ENCODE measurements at places on chromosomes 11 and 22. TPM values are rescaled to one million over a fixed set of nuclear protein-coding genes. Genes with fewer than 3 reads are reported as not detected.

DNA sequence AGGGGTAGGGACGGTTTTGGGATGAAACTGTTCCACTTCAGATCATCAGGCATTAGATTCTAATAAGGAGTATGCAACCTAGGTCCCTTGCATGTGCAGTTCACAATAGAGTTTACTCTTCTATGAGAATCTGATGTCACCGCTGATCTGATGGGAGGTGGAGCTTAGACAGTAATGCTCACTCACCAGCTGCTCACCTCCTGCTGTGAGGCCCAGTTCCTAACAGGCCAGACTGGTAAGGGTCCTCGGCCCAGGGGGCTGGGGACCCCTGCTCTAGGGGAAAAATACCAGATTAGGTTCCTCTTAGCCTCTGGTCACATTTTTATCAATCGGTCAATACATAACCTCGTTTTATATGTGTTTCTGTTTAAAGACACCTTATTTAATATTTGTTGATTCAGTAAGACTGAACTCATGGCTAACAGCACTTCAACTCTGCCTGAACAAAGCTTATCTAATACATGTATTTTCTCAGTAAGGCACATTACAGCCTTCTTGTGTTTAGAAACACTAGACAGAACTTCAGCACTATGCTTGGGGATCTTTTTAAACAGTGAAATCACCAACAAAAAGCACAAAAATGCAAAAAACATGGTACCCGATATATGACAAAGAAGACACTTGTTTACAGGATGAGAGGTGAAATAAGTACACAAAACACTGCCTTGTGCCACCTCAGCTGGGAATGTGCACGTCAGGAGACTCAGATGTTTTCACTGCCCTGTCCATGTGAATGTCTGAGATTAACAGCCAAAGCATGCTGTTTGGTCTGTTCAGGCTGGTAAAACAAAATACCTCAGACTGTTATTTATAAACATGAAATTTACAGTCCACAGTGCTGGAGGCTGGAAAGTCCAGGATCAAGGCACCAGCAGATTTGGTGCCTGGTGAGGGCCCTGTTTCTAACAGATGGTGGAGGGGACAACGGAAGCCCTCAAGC is 107.5 kb downstream of the USP35 start:
- no peak for DNase-seq

DNA sequence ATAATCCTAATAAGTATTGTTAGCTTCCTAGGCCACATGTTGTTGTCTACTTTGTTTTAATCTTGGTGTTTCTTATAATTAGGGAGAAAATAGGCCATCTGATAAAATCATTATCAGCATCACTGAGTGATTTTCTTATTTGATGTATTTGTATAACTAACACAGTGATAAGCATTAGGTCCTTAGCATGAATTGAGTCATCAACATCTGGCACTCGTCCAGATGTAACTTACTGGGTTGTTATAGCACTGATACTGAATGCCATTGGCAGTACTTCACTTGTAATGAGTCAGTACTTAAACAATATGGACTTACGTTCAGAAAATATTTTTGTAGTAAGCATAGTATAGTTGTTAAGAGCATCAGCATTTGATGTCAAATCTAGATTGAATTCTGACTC is 16.2 kb downstream of the API5 start:
- DNase-seq: peak; percentile 94

DNA sequence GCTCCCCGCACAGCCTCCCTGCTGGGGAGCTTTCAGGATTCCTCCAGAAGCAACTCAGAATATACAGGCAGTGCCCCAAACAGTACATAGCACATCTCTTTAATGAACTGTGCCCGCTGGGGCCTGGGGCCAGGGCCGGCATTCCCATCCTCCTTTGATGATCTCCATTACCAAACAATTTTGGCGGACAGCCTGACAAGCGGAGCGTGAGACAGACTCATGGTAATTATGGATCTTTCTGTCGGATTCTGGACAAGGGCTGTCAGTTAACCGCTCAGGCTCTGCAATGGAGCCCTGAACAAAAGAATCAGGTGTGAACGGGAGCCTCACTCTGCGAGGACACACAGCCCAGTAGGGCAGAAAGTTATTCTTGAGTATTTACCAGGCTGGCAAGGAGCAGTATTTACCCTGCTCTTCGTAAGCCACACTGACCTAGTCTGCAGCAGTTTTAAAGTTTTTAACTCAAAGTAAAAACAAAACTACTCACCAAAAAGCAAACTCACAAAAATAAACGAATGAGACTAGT is 174.0 kb downstream of the TBC1D22A start:
- DNase-seq: no peak

- no peak for DNase-seq
Observed at GRCh38 chr11:72700146-72700545, 25.9 kb upstream of the PDE2A start.

The CLCF1 gene
- total RNA-seq: 2.2 TPM

The CCDC82 gene
- 25.7 TPM for total RNA-seq

DNA sequence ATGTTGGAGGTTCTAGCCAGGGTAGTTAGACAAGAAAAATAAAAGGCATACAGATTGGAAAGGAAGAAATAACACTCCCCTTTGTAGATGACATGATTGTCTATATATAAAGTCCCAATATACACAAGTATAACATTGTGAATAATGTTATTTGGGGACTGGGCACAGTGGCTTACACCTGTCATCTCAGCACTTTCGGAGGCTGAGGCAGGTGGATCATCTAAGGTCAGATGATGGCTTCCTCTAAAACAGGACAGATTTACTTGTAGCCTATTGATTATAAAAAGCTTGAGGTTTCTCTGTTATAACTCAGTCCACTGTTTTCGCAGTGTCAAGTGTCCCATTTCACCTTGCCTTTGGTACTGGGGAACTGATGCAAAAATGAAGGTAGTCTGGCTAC is 19.6 kb downstream of the ATM start:
- no peak for DNase-seq

DNA sequence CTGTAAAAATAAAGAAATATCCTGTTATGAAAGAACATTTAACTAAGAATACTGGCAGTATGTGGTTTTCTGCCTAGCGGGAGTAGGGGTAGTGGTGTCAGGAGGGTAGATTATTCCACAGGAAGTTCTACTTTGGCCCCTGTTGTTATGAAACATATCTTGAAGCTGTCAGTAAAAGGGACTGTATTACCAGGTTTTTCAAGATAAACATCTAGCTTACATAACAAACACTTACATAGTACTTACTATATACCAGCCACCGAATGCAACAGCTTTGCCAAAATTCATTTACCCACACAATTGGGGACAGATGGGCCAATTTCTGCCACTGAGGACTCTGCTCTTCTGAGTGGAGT is 3.7 kb downstream of the TMEM123 start:
- DNase-seq: no peak

The CWF19L2 gene
- 9.5 TPM for total RNA-seq

DNA sequence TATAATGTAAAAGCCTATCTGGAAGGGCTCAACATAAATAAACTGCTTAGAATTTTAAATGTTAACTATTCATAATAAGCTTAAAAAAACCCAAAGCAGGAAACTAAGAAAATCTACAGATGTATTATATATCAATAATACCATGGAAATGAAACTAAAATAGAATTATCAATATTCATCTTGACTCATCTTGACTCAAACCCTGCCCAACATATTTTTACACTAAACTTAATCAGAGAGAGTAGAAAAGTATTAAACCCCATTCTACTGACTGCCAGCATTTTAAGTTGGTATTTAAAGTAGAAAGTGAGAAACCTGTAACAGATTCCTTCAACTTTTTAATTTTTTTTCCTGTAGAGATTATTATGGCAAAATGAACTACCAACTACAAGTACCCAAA is 149.2 kb downstream of the ENTHD1 start:
- DNase-seq: no peak

The FGF19 gene
- total RNA-seq: not detected

DNA sequence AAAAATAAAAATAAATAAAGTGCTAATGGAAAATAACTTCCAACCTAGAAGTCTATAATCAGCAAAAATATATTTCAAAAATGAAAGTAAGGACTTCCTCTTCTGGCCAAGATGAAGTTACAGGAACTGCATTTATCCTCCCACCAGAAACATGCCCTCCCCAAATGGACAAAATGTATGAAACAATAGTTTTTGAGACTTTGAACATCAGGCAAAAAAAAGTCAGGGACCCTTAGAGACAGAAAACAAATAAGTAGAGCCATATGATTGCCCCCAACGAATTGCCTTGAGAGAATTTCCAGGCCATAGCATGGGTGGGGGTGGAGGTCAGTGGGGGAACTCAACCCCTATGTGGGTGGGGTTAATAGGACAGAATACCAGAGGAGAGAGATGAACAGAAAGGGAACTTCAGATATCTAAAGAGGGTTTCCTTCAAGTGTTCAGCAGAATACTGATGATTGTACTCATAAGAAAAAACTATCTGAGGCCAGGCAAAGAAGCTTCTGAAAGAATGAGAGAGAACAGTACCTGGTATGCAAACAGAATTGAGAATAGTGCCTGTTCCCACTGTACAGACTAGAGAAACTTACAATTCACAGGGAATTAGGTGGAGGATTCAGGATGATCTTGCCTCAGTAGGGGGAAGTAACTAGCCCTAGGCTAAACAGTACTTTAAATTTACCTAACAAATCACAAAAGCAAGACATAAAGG is 26.6 kb upstream of the IL10RA start:
- DNase-seq: no peak

- no peak for DNase-seq
Observed at GRCh38 chr11:64173616-64174355, 7.9 kb upstream of the MACROD1 start.

DNA sequence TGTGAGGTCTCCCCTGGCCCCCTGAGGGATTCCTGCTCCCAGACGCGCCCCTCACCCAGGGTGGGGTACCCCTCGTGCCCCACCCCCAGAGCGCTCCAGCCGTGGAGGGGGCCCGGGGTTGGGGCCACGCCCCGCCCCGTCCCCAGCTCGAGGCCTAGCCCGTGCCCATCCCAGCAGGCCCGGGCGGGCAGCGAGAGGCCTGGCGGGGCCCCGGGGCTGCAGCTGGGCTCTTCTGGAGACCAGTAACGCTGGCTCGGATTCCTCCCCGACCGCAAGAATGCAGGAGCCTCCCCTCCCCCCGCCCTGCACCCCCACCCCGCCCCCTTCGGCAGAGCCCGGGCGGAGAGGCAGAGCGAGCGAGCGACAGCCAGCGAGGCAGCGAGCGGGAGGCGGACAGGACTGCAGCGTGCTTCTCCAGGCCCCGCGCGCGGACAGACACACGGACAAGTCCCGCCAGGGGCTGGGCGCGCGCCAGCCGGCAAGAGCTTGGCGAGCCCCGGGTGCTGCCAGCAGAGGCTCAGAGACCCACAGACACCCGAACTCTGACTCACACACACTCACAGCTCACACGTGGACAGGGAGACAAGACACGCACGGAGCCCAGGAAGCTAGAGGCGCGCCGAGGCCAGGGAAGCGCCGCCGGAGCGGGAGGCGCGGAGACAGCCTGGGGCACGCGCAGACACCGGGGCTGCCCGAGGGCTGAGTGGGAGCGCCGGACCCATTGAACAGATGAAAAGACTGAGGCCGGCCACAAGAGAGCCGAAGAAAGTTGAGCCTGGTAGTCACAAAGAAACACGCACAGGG is 15.2 kb downstream of the BCL9L start:
- DNase-seq: no peak

DNA sequence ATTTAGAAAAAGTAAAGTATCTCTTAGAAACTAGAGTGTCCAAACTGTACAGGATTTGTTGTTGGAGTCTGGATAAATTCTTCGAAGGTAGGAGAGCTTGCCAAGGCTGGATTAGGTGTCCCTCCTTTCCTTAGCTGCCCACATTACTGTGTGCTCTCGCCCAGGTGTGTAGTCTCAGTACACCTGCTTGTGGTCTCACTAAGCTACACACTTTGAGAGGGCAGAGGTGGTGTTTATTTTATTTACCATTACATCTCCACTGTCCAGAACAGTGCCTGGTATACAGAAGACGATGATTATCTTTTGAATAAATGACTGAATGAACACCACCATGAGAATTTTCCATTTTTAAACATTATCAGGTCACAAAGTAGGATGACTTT is 36.5 kb downstream of the VSIG10L2 start:
- DNase-seq: no peak

- no peak for DNase-seq
Observed at GRCh38 chr22:23127055-23127756, 14.6 kb downstream of the RSPH14 start.

- DNase-seq: no peak
Observed at GRCh38 chr11:1303126-1303821, 6.2 kb downstream of the TOLLIP start.

DNA sequence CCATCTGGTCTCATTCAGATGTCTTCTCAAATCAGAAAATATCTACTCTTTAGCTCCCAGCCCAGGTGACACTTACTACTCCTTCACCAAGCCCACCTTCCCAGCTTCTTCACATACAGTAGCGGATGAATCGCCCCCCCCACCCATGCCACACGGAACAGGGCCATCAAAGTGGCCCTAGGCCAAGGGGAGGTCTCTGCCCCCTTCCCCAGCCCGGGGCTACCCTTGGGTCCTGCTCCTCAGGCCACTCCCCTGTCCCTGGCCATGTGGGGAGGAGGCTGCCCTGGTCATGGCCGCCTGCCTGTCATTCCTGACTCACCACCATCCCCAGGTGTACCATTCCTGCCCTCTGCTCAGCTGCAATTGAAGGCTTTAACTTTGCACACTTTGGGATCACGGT is 142.8 kb downstream of the NECTIN1 start:
- DNase-seq: no peak

DNA sequence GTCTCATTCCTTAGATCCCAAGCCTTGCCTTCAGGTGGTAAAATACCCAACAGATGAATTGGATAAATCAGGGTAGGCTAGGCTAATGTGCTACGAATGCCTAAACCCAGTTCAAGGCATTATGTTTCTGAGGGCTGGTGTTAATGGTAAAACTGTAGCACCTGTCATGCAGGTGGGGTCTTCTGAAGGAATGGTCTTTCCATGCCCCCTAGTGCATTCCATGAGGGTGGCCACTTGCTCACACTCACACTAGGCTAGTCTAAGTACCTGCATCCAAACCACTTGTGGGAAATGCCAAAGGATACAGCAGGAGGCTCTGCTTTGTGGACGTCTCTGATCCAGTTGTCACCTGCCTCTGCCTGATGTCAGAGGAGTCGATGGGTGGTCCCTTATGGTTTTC is 24.2 kb upstream of the UCP3 start:
- DNase-seq: no peak

DNA sequence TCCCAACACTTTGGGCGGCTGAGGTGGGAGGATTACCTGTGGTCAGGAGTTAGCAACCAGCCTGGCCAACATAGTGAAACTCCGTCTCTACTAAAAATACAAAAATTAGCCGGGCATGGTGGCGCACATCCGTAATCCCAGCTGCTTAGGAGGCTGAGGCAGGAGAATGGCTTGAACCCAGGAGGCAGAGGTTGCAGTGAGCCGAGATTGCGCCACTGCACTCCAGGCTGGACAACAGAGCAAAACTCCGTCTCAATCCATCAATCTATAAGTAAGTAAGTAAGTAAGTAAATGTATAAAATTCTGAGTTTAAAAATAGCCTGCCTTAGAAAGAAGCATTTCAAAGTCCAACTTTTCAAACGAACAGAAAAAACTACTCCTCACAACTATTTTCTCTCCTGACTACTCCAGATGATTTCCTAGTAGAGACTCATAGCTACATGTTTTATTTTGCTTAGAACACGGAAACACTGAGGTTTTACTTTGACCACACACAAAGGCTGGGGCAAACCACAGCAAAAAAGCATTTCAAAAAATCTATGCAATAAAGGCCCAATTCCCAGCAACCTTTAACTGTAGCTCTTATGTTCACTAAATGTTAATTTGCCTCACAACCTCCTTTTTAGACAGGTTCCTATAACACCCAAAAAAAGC is 16.3 kb downstream of the SPTY2D1 start:
- no peak for DNase-seq

GRCh38 chr11:130711193-130711592 is 205.1 kb downstream of the SNX19 start:
- no peak for DNase-seq

GRCh38 chr22:49214976-49215375 is 612.7 kb downstream of the BRD1 start:
- DNase-seq: no peak

All from pulmonary artery endothelial cell (primary cell).